ENCODE measurements at places on chromosomes 6 and 20. TPM values are rescaled to one million over a fixed set of nuclear protein-coding genes. Genes with fewer than 3 reads are reported as not detected.

DNA sequence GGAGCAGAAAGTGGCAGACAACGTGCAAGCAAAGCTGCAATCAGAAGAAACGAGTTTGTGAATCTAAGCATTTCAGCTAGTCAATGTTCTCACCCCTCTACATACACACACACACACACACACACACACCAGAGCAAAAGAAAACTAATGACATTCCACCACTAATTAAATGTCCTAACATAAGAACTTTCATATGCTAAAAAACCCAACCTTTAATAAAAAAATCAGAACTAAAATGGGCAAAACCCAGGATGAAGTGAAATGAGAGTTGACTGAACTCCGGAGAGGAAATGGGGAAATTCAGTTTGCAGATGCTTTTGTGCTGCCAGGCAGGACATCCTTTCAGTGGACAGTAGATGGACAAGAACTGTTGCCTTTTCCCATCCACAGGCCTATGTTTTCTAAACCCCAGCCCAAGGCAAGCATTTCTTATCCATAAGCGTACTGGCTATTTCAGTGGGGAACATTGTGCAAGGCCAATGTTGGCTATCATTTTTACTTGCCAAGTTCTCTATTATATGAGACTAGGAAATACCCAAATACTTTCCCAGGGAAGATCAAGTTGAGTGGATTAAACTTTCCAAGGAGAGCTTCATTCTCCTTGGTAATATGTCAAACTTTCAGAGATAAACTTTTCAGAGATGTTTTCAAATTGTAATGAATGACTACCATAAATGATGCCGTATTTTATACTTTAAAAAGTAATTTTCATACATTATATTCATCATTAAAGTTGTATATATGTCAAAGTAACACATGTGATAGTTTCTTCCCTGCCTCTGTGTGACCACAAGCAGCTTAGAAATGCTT, 27.3 kb downstream of the RIN2 start:
- peaks cover 3% of the 10 kb centered on the region for H3K27me3 ChIP-seq
- peaks cover 16% of the 10 kb centered on the region for H3K36me3 ChIP-seq
- DNase-seq = no peak

GRCh38 chr6:47276377-47276776, 33.3 kb downstream of the TNFRSF21 start:
- peaks cover 14% of the 10 kb centered on the region for H3K36me3 ChIP-seq
- no peaks in the 10 kb centered on the region for H3K27me3 ChIP-seq
- H3K4me1 ChIP-seq = peaks cover 8% of the 10 kb centered on the region
- no peak overlapping the region for H3K4me3 ChIP-seq
- no peak for DNase-seq

Gene LGSN
- not detected for total RNA-seq

Gene FBXL4
- total RNA-seq = 11.5 TPM

- no peak overlapping the region for H3K27ac ChIP-seq
- no peaks in the 10 kb centered on the region for H3K36me3 ChIP-seq
- DNase-seq = no peak
- no peak overlapping the region for H3K4me3 ChIP-seq
These were observed 87.1 kb downstream of the TMEM242 start for GRCh38 chr6:157236040-157236725.

DNA sequence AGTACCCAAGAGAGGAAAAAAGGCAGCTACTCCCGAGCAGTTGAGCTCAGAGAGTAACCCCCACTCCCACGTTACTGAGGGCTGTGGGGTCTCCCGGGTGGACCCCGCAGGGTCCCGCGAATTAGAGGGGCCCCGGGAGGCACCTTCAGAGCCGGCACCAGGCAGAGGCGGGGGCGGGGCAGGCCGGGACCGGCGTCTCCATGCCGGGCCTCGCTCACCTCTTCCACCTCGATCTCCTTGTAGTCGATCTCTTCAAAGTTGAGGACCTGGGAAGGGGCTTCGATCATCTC, 381 bp downstream of the MAP3K7 start:
- H3K27me3 ChIP-seq = peaks cover 4% of the 10 kb centered on the region
- H3K36me3 ChIP-seq = peaks cover 5% of the 10 kb centered on the region
- peak overlapping the region; percentile 98 for H3K27ac ChIP-seq
- H3K4me3 ChIP-seq = peak overlapping the region; percentile 99

DNA sequence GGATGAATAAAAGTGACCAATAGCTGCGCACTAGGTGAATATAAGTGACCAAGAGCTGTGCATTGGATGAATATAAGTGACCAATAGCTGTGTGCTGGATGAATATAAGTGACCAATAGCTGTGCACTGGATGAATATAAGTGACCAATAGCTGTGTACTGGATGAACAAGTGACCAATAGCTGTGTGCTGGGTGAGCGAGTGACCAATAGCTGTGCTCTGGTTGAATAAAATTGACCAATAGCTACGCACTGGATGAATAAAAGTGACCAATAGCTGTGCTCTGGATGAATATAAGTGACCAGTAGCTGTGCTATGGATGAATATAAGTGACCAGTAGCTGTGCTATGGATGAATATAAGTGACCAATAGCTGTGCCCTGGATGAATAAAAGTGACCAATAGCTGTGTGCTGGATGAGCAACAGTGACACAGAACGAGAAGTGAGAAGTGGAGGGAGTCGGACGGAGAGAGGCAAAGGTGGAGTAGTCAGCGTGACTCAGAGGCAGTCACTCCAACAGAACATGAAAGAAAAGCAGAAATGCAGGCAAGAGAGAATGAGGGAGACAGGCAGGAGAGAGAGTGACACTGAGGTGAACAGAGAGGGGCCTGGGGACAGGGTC, 38.5 kb downstream of the RBM38 start:
- H3K4me3 ChIP-seq = no peak overlapping the region
- peaks cover 17% of the 10 kb centered on the region for H3K27me3 ChIP-seq
- peak; percentile 55 for DNase-seq

DNA sequence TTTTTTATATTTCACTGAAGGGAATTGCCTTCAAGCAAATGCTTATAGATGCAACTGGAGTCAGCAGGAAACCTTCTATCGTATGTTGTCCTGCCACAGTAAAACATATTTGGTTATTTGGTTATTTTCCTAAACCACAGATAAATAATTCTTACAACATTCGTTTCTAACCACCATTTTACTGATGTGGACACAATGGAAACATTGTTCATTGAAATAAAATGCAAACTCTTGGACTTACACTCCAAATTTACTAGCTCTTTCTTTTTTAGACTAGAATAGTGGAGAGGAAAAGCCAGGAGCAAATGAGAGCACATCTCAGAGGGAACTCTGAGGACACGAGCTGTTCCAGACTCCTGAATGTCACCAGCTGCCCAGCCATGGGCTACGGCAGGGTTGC, 114.8 kb downstream of the RPS12 start:
- no peak overlapping the region for H3K27ac ChIP-seq
- DNase-seq = no peak
- peaks cover 8% of the 10 kb centered on the region for H3K27me3 ChIP-seq
- no peak overlapping the region for H3K4me3 ChIP-seq
- no peaks in the 10 kb centered on the region for H3K4me1 ChIP-seq

Gene RIMS1
- total RNA-seq = 2.5 TPM

DNA sequence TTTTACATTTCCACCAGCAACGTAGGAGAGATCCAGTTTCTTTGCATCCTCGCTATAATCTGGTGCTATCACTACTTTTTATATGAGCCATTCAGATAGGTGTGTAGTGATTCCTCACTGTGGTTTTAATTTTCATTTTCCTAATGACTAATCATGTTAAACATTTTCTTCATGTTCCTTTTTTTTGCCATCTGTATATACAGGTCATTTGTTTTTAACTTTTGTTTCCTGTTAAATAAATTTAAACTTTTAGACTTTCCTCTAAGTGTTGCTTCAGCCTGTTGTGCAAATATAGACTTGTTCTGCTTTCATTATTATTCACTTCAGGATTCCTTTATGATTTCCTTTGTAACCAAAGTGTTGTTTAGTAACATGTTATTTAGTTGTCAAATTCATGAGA, 697.4 kb downstream of the PTPRT start:
- no peak for DNase-seq
- no peak overlapping the region for H3K27ac ChIP-seq
- H3K4me3 ChIP-seq = no peak overlapping the region
- 0 out of 2 replicates have a peak, but pooled peaks cover 5% of the 10 kb centered on the region for H3K36me3 ChIP-seq
- no peaks in the 10 kb centered on the region for H3K4me1 ChIP-seq
- H3K27me3 ChIP-seq = peaks cover 3% of the 10 kb centered on the region

Gene ZBTB46
- total RNA-seq = 0.68 TPM

GRCh38 chr6:87847135-87847829, 145.2 kb upstream of the AKIRIN2 start:
- no peaks in the 10 kb centered on the region for H3K4me1 ChIP-seq
- H3K27me3 ChIP-seq = peaks cover 3% of the 10 kb centered on the region

GRCh38 chr6:26022737-26023136, 60.1 kb downstream of the TRIM38 start:
- peaks cover 16% of the 10 kb centered on the region for H3K27me3 ChIP-seq
- peak overlapping the region; percentile 100 for H3K27ac ChIP-seq
- 0 out of 2 replicates have a peak overlapping the region, but pooled peaks have one; percentile 92 for H3K4me3 ChIP-seq
- 0 out of 2 replicates have a peak, but pooled peaks cover 4% of the 10 kb centered on the region for H3K36me3 ChIP-seq
- no peak for DNase-seq

DNA sequence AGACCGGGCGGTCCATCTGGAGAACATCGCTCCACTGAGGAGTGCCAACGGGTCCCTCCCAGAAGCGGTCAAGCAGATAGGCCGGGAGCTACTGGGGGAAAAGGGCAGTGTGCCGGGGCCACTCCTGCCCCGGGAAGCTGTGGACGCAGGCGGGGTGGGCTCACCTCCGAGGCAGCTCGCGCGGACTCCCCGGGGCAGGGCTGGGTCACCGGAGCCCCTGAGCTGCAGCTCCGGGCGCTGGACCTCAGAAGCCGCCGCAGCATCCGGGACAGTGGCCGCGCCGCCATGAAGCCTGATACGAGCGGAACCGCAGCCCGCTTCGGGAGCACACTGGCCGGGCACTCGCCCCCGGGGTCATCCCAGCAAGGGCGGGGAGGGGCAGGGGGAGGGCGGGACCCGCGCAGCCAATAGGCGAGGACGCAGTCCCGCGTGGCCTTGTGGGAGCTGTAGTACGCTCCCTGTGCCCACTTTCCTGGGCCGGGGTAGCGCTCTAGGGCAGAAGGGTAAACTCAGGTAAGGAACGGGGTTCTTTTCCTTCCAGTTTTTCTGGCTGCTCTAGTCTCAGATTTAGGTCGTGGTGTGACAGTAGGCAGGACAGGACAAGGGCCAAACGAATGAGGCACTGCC, at the start of gene MOCS1:
TSS of gene MOCS1 (minus strand) at position 332 of the 627 bp plus-strand sequence. CDS start at position 287, 45 bp downstream.
- H3K36me3 ChIP-seq = no peaks in the 10 kb centered on the region
- peak; percentile 41 for DNase-seq
- H3K4me1 ChIP-seq = peaks cover 27% of the 10 kb centered on the region
- peak within 1 kb of the TSS; percentile 35 for H3K27ac ChIP-seq

DNA sequence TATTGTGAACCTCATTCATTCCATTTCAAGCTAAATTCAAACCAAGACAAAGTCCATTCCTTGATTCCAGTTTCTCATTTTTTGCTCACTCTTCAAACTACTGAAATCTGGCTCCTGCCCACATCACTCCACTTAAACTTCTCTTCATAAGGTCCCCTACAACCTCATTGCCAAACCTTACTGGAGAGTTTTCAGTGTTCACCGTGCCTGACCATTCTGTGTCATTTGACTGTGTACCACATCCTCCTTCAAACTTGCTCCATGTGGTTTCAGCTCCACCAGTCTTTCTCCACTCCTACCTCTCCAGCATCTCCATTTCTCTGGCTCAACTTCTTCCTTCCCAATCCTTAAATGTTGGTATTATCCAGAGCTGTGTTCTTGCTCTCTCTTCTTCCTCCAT, 38.5 kb upstream of the TAB2 start:
- no peak overlapping the region for H3K27ac ChIP-seq
- peaks cover 20% of the 10 kb centered on the region for H3K27me3 ChIP-seq
- no peak overlapping the region for H3K4me3 ChIP-seq
- H3K4me1 ChIP-seq = no peaks in the 10 kb centered on the region

DNA sequence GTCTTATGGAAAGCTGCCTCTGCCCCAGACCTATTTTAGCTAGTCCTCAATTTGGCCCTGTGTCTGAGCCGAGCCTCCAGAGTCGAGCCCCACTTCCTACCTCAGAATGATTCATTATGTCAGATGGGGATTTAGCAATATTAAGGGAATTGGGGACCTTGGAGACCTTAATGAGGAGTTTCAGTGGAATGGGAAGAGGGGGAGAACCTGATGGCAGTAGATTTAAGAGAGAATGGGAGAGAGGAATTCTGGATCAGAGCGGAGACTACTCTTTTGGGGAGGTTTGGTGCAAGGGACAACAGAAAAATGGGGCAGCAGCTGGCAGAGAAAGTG, 63.5 kb downstream of the EFHC1 start:
- peaks cover 14% of the 10 kb centered on the region for H3K4me1 ChIP-seq
- H3K36me3 ChIP-seq = peaks cover 19% of the 10 kb centered on the region
- no peak overlapping the region for H3K27ac ChIP-seq
- DNase-seq = no peak

GRCh38 chr6:47141171-47141570, 99.0 kb upstream of the ADGRF1 start:
- no peak for DNase-seq
- no peak overlapping the region for H3K27ac ChIP-seq
- no peaks in the 10 kb centered on the region for H3K27me3 ChIP-seq
- peaks cover 31% of the 10 kb centered on the region for H3K4me1 ChIP-seq

DNA sequence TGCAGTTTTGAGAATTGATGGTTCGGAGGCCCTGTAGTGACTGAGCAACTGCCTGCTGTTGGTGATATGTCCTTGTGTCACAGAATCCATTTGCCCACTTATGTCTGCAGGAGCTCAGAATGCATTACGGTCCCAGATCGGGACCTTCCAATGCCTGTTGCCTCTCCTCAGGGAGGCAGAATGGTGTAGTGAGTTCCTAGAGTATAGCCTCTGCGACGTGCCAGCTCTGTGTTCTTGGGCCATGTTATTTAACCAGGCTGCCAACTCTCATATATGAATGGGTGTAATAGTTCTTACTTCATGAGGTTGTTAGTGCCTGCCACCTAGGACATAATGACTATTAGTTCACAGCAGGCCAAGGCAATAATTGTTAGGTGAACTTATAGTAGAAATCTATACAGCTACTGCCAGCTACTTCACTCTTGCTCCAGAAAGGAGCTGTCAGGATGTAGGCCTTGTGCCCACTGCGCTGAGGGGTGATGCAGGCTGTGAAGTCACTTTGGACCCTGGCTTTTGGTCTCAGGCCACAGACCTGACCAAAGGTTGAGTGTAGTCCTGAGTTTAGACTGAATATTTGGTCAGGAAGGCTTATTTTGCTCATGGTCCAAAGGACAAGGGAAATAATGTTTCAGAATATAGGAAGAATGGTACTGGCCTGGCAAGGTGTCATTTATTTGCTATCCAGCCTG, 82.1 kb downstream of the ASXL1 start:
- peak overlapping the region; percentile 26 for H3K27ac ChIP-seq
- peaks cover 41% of the 10 kb centered on the region for H3K36me3 ChIP-seq
- H3K27me3 ChIP-seq = peaks cover 20% of the 10 kb centered on the region
- no peak overlapping the region for H3K4me3 ChIP-seq
- no peak for DNase-seq

DNA sequence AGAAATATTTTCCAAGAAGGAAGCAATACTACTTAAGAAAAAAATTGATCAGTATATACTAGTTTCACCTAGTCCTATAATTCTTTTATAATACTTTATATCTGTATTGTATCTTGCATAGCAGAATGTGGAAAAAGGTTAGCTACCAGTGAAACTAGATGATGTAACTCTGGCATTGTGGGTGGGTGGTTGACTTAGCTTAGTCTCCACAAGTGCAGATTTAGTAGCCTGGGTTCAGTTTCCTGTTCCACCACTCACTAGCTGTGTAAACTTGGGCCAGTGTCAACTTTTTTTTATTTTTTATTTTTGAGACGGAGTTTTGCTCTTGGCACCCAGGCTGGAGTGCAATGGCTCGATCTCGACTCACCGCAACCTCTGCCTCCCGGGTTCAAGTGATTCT, 2.0 kb downstream of the MUC21 start:
- H3K4me1 ChIP-seq = peaks cover 19% of the 10 kb centered on the region
- DNase-seq = no peak
- H3K4me3 ChIP-seq = no peak overlapping the region
- H3K27ac ChIP-seq = no peak overlapping the region

Measured in HFFc6 (cell line).